ENCODE measurements at places on chromosomes 2 and 18. TPM values are rescaled to one million over a fixed set of nuclear protein-coding genes. Genes with fewer than 3 reads are reported as not detected.

- DNase-seq = no peak
Measured at GRCh38 chr2:9391961-9392720, 31.2 kb downstream of the ITGB1BP1 start.

TNFRSF11A gene
- total RNA-seq = 6.5 TPM

DNA sequence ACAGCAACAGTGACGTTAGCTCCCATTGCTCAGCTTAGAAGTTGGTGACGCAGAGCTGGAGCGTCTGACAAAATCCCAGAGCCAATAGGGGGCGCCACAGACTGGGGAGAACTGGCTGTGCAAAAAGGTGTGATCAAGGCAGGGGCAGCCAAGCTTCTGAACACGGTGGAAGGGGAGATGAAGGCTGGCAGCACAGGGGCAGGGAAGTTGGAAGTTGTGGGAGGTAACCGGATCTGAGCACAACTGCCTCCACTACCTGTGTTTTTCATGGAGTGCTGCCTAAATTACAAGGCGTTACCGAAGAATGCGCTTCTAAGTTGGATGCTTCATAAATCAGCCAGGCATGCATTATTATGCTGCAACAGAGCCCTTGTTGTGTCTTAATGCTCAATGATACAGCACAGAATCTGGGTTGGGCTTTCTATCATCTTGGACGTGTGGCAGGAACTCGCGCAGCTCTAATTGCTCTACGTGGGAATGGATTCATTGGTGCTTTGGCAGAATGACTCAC lies 370.0 kb downstream of the SLC4A3 start:
- DNase-seq = no peak

GRCh38 chr2:54678719-54679118 lies 44.7 kb upstream of the EML6 start:
- no peak for DNase-seq

DNA sequence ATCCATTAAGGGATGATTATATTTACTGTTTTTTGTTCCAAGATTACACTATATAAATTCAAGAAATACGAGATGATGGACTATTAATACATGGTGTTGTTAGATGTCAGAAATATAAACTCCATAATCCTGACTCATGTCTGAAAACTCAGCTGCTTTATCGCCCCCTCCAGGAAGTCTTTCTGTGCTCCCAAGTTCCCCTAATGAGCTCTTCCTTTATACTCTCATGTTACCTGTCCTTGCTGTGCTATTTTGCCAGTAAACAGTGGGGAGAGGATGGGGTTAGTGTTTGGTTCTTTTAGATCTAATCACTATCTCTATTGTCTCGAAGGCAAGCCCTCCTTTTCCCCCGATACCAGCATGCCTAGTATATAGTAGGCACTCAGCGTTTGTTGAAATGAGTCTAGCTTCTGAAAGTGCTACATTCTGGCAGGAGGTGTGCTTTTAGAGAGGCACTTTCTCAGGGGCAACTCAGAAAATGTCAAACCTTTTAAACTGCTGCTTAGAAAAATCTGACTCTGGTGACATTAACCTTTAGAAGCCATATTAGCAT lies 21.4 kb upstream of the BARD1 start:
- DNase-seq = no peak

GRCh38 chr18:78664048-78664447 lies 315.6 kb upstream of the SALL3 start:
- DNase-seq = no peak

NTSR2 gene
- not detected for total RNA-seq

GRCh38 chr2:168951871-168952270 lies 50.8 kb downstream of the G6PC2 start:
- DNase-seq = no peak

PLA2R1 gene
- total RNA-seq = 19.0 TPM

DNA sequence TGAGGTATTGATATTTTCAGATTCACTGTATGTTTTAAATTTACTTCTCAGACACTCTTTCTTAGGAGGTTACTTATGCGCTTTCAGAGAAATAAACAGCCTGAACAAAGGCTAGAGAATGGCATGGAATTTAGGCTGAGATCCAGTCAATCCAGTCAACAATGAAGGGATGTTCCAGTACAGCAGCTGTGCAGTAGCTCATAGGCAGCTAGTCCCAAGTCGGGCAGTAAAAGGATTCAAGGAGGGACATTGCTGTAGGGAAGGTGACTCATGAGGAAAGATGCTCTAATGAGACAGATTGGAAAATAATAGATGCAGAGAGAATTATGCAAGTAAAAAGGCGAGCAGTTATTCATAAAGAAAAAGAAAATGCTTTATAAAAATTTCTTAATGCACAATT lies 397.9 kb upstream of the RGPD4 start:
- no peak for DNase-seq

GRCh38 chr2:162676515-162676914 lies 162.1 kb downstream of the KCNH7 start:
- DNase-seq = no peak

SERPINB11 gene
- total RNA-seq = not detected

- DNase-seq = no peak
Measured at GRCh38 chr2:1481406-1482252, 68.4 kb downstream of the TPO start.

GRCh38 chr18:7840411-7840810 lies 273.3 kb downstream of the PTPRM start:
- DNase-seq = no peak

GRCh38 chr2:182173944-182174622 lies 188.4 kb downstream of the PPP1R1C start:
- no peak for DNase-seq

GRCh38 chr2:157809212-157809611 lies 66.9 kb downstream of the ACVR1 start:
- DNase-seq = no peak

THSD7B gene
- 7.6 TPM for total RNA-seq

- DNase-seq = no peak
Measured at GRCh38 chr2:238418196-238418998, 8.3 kb upstream of the ASB1 start.

DNA sequence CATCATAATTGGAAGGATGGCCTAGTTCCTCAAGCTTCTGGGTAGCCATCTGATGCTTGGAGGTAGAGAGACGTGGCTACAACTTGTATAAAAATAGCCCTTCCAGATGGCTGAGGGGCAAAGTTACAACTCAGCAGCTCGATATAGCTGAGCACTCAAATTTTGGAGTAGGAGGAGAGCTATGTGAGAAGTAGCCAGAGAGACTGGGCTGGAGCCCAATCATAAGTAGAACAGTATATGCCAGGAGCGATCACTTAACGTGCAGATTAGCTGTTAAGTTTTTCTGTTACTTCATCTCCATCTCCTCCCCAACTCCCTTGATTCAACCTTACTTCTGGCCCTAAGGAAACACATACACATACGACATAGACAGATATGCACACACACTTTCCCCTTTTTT lies 28.8 kb downstream of the CNRIP1 start:
- no peak for DNase-seq

CLEC4F gene
- total RNA-seq = 1.2 TPM

DNA sequence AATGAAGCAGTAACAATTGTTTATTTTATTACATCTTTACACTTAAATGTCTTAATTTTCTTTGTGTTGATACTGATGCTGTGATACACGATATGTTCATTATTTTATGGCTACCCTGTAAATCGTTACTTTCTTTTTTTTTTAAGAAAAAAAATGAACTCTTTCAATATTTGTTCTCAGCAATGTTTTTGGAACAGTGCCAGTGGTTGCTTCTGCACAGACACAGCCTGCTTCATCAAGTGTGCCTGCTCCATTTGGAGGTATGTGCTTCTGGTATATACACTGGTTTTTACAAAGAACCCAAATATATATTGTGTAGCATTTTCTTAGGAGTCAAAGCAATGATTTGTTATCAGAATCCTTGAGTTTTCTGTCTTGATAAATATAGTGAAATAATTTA lies 62.2 kb upstream of the SCYGR2 start:
- DNase-seq = no peak

LYPD6 gene
- 12.2 TPM for total RNA-seq

FBXO36 gene
- 3.4 TPM for total RNA-seq

DNA sequence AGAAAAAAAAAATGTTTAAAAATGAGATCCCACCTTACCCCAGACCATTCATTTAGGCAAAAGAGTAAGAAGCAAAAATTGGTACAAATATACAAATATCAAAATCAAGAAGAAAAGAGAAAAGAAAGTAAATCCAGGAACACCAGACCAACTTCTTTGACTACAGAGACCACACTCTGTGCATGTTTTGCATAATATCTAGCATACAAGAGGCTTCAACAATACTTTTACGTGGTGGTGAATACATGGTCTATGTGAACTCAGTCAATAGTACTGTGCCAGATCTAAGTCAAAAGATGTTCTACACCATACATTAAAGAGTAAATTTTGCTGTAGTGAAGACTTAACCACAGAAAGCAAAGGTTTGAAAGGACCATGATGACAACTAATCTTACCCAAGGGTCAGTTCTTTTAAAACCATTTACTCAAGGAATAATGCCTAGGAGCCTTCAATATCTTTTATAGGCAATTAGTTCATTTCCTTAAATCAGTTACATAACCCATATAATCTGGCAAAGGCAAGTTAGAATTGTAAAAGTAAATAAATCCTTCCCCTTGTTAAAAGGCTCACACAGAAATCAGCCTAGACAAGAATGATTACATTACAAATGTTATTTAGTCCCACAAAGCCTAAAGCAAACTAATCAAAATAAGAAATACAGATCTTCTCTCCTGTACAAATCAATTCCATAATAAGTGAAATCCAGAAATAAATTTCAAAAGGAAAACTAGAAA lies 115.2 kb downstream of the EXOC6B start:
- no peak for DNase-seq

- DNase-seq = no peak
Measured at GRCh38 chr2:160242893-160243564, 43.0 kb upstream of the ITGB6 start.

SUPT7L gene
- 33.7 TPM for total RNA-seq

GRCh38 chr2:77713412-77713811 lies 191.2 kb upstream of the LRRTM4 start:
- no peak for DNase-seq

DNA sequence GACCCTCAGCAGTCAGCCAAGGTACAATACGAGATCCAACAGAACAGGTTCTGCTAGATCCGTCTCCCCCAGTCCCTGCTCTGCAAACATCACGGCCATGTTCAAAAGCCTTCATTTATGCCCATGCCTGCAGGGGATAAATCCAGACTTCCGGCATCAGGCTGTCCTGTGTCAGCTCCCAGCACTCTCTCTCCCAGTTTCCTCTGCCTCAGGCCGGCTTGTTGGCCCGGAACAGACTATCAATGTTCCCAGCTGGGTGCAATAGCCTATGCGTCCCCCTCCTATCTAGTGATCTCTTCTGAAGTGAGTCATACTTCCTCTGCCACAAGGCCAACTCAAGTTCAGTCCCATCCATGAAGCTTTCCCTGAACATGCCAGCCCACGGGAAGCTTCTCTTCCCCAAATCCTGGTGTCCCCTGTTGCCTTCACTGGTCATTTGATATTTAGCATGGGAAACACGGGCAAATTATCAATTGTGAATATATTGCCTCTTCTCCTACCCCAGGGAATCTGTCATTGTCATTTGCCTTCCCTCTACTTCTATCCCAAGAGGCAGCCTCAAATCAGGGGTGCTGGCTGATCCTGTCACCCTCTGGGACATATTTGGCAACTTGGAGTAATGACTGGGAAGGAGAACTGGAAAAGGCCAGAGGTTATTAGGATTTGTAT lies 51.1 kb downstream of the CAPN13 start:
- peak; percentile 79 for DNase-seq

DNA sequence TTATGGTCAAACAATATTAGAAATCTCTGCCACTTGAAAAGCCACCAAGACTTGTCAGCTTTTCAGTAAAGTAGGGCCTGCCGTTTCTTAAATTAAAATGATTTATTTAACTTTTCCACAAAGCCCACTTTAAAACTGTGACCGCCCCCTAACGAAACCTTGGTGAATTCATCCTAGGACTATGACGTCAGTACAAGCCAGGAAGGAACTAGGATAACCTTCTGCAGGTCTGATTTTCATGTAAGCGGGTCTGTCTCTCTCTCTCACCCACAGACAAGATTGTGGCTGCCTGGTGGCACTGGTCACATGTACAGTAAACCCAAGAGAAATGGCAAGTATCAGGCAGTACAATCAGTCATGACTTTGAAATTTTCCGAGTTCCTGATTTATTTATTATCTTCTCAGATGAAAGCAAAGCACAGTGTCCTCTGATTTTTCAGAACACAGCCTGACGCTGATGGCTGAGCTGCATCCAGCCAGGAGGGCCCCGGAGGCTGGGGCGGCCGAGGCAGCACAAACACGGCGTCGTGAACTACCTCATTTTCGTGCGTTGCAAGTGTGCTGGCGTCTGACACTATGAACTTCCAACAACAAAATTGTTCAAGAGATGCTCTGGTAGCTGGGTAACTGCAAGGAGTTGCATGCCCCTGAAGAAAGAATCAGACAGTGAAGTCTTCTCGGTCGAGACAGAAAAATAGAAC lies 18.9 kb downstream of the SALL3 start:
- no peak for DNase-seq

DNA sequence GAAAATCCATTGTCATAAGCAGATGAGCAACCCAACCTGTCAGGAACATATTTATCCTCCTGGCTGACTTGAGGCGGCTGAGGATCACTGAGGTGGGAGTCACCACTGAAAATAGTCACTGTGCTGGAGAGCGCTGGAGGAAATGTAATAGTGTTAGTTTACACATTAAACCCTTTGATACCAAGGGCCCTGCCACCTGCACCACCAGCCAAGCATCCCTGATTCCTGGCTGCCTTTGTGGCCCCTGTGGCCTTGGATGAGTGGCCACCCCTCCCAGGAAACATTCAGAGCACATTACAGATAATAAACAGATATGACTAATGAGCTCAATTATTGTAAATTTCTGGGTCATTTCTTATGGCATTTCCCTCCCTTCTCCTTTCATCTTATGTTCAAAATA lies 105.9 kb downstream of the LYPD1 start:
- no peak for DNase-seq

REG3A gene
- not detected for total RNA-seq

- no peak for DNase-seq
Measured at GRCh38 chr18:12014086-12014485, 32.8 kb downstream of the IMPA2 start.

SP9 gene
- 0.81 TPM for total RNA-seq

DNA sequence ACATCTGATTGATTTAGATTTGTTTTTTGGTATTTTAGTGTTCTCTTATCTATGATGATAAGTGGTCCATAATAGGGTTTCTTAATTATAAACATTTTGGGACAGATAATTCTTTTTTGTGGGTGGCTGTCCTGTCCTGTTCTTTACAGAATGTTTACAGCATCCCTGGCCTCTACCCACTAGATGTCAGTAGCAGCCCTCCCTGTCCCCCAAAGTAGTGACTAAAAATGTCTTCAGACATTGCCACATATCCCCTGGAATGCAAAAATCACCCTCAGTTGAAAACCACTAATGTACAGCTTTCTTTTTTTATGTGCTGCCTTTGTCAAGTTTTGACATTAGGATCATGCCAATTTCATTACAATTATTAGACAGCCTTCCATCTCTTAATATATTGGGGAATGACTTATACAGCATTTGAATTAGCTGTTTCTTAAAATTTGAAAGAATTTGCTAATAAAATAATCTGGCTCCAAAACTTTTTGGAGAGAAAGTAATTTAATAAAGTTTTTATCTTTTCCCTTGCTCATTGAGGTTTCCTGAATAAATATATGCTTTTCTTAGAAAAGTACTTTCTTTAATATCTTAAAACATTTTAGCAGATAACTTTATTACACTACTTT lies 19.5 kb downstream of the WIPF1 start:
- DNase-seq = no peak

GRCh38 chr2:44772669-44773378 lies 168.7 kb upstream of the SIX3 start:
- no peak for DNase-seq

GRCh38 chr2:111633643-111634042 lies 250.3 kb downstream of the ANAPC1 start:
- no peak for DNase-seq

- DNase-seq = no peak
Measured at GRCh38 chr2:80117401-80117800, 187.2 kb downstream of the LRRTM1 start.

RBKS gene
- total RNA-seq = 5.2 TPM
